AG08395 (cell line): ENCODE measurements at places on chromosomes 16 and 17.
A peak's percentile ranks its signal among the peaks of the same experiment; 100 is the strongest.

- no peak for DNase-seq
Measured at GRCh38 chr17:72128039-72128438, 7.2 kb downstream of the SOX9 start.

DNA sequence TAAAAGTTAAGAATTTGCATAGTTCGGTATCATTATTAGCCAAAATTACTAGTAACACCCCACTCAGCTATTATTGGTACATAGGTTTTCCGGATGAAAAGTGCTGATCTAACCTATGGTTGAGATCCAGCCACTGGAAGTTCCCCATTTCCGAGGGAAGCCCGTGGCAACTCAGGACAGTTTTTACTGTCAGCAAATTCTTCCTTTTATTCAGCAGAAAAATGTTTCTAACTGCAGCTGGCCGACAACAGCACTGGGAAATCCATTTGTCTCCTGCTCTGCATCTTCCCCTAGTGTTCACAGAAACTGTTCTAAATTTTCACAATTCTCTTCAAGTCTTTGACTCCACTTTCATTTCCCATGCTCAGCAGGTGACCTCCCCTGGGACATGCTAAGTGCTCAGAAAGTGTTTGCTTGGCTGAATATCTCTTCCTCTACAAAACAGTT, 15.5 kb upstream of the MMD start:
- DNase-seq = no peak

GRCh38 chr17:82477934-82478333, 19.4 kb downstream of the NARF start:
- no peak for DNase-seq

DNA sequence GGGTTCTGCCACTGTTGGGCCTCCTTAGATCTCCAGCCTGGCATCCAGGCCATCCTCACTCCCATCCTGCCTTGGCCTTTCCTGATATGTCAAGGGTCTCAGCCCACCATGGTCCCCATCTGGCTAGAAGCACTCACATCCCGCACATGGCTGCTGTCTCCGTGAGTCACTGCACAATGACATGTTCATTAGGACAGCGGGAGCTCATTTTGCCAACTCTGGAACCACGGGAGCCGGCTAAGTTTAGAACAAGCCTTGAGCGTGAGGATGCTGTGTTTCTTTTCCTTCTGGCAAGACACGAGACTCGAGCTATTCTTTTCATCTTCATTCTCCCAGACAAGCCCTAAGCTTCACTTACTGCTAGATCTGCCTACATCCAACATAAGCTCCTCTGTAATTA, 65.7 kb upstream of the KSR1 start:
- DNase-seq = peak; percentile 74

DNA sequence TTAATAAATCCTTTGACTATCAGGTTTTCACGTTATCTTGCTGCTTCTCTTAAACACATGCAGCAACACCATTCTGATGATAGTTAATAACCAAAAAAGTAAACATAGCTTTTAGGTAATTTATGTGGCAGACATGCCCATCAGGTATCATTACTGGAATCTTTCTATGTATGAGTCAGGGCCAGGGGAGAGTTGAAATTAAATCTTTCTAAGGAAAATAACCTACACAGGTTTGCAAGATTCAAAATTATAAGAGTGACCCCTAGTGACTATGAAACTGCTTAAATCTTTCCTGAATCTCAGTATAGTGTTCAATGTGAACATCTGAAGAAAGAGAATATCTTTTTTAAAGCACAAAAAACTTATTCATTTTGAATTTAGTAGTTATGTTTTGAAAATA, 666.6 kb downstream of the CDH11 start:
- peak; percentile 17 for DNase-seq
